Epithelial cell of prostate (primary cell): ENCODE measurements at places on chromosomes 4 and X.

DNA sequence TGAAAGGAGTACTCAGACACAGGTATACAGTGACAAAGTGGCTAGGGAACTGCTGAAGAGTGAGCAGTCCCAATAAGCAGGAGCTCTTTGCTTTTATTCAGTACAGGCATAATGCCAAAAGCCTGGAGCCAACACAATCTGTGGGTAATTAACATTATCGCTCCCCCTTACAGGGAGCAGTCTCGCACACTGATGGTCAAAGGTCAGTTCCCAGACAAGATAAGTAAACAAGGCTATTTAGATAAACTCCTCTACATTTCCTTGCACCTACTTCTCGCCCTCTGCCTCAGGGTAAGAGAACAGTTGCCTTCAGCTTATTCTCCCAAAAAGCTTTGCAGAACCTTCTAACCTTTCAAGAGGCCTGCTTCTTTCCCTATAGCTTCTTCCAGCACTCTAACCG, 73.9 kb upstream of the TAF9B start:
- no peak for DNase-seq

GRCh38 chr4:138475116-138475515, 233.0 kb upstream of the SLC7A11 start:
- DNase-seq: no peak

- no peak for DNase-seq
Measured at GRCh38 chr4:154230091-154230490, 261.5 kb downstream of the DCHS2 start.

DNA sequence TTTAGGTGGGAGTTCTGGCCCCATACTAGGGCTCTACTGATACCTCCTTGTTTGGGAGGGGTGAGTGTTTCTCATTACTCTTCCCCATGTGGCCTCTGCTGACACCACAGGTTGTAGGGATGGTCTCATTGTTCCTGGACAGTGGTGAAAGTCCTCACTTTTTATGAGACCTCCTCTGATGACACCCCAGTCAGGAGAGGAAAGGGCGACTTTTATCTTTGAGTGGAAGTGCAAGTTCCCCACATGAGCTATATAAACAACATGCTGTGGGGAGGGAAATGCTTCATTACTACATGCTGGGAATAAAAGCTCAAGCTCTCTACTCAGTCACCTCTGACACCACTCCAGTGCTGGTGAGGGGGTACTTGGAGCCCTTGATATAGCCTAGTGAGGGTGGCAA, 29.5 kb upstream of the MAGEA6 start:
- no peak for DNase-seq

GRCh38 chr4:133160853-133161252, 11.8 kb downstream of the PCDH10 start:
- no peak for DNase-seq
